Lung (tissue), 17 donors: ENCODE measurements at places on chromosomes 13 and 19.

DNA sequence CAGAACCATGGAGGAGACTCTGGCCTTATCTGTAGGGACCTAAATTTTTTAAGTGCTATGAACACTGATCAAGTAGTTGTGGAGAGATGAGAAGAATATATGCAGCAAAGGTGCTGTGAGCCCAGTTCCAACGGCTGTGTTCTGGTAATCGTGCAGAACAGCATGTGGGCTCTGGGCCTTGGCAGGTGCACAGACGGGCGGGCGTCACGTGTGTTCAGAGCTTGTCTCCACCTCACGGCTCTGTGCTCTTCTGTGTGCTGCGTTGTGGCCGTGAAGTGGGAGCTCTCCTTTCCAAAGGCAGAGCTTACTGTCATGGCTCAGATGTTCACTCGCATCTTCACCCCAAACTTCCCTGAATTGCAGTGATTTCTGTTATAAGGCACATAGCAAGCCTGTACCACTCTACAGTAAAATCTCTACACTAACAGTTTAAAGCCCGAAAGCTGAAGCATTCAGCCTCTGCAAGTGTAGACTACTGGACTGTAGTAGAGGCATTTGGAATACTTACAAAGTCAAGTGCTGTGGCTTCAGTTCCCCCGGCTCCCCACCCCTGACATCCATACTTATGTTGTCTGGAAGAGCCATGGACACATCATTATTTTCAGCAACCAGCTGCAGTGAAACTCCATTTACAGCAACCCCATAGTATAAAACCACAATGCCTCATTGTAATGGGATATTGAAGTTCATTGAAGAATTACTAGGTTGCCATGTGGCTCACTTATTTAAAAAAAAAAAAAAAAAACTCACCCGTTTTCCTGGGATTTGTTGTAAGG is 27.5 kb upstream of the TEX29 start:
- DNase-seq: no peak

GRCh38 chr19:44611812-44612295 is 1.5 kb upstream of the IGSF23 start:
- peak; percentile 38 for DNase-seq

DNA sequence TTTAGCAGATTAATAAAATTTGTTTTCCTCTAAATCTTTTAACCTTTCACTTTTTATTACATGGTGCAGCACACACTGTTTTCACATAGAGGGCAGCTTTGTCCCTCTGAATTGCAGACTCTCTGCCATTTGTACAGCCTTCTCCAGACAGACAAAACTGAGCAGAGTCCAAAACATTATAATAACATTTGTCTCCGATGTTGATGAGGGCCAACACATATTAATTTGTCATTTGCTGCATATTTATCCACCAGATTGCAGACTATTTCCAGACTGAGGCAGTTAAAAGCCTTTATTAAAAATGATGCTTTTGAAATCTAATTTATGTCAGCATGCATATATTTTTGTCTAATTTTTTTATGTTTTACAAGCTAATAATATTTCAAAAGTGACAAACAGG is 1251.9 kb upstream of the SLC10A2 start:
- DNase-seq: peak; percentile 92

DNA sequence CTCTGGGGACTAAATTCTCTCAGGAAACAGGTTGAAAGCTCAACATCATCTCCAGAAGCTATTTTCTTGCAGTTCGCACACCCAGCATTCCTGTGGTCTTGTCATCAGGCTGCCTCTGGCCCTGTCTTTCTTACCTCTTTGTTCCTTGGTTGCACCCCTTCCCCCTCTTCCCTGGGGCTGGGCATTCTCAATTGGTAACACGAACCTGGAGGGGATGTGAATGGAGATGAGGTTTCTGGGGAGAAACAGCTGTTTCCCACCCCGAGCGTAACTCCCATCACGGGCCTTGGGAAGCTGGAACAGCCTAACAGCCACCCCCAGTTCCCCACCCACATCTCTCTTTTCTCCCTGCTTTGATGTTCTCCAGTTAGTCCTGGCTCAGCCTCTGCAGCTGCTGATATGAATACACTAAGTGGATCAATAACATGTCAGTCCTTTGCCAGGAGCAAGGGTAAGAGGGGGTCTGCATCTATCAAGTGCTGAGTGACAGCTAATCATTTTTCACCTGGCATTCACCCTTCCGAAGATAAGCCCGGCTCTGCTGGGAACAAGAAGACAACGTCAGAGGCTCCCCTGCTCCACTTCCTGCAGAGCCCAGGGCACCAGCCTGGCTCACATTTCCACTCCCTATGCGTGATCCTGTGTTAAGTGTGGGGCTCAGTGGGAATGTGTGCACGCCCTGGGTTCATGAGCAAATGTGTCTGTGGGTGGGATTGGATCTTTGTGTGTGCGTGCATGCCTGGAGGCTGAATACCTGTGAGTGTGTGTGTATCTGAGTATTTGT is 74.0 kb upstream of the KCTD15 start:
- DNase-seq: no peak

GRCh38 chr19:51020988-51021651 is 1.6 kb upstream of the KLK10 start:
- peak; percentile 43 for DNase-seq
